ENCODE measurements at places on chromosomes 3 and 15.
A peak's percentile ranks its signal among the peaks of the same experiment; 100 is the strongest.

DNA sequence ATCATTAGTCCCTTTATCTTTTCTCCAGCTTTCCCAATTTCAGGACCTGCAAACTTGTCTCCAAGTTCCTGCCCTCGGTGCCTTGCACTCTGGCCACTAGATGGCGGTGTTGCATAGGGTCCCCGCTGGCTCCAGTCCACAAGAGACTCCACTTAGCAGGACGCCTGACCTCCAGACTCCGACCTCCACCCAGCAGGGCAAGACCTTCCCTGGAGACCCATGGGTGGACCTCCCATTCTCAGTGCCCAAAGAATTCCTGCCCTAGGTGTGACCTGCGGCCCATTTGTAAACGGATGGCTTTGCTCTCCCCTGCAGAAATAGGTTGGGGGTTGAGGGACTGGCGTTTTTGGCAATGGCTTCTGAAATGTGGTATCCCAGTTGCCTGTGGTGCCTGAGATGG is 82.6 kb downstream of the LSM3 start:
- DNase-seq: peak; percentile 68

DNA sequence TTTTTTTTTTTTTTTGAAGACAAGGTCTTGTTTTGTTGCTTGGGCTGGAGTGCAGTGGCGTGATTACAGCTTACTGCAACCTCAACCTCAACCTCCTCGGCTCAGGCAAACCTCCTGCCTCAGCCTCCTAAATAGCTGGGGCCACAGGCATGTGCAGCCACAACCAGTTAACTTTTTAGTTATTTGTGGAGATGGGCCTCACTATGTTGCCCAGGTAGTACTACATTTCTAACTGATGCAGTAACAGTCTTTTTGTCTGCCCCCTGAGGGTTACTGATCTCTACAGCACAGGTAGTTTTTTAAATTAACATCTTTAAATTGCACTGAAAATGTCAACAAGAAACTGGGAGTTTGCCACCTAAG is 3.4 kb upstream of the LMLN start:
- no peak for DNase-seq

DNA sequence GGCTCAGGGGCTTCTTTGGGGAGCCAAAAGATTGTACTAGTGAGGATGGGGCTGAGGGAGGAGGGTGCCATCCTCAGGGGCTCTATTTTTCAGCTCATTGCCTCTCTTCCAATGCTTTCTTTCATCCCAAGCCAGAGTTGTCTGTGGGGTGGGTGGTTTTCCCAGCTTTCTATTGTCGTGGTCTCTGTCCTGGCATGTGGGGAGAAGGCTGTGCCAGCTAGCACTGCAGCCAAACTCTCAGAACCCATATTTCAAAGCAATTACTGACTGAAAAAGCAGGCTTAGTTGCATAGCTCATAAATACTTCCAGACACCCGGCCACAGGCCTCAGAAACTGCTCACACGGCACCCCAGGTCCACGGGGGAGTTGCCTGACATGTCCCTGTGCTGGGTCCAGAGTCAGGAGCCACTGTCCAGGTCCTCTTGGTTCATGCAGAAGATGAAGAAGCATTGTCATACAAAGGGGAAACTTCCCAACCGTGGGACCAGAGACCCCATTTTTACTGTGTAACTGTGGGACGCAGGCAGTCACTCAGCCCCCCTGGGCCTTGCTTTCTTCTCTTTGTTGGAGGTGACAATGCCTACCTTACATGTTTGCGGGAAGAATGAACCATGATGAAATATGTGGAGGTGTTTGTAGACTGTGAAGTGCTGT is 27.6 kb downstream of the FGD5 start:
- DNase-seq: no peak

DNA sequence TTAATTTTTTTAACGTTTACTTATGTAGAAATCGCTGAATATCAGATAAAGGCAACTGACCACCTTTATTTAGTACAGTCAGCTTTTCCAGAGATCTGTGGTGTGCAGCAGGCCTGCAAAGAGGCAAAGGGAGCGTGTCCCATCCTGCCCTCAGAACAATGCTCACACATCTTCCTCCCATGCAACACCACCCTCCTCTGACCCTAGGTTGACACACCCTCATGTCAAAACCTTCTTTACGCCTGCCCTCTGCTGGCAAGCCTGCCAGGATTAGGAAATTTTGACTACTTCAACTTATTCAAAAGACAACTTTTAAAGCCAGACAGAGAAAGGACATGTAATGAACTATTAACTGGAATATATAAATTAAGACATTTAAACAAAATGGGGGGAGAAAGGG is 513.7 kb downstream of the FOXP1 start:
- DNase-seq: peak; percentile 38

DNA sequence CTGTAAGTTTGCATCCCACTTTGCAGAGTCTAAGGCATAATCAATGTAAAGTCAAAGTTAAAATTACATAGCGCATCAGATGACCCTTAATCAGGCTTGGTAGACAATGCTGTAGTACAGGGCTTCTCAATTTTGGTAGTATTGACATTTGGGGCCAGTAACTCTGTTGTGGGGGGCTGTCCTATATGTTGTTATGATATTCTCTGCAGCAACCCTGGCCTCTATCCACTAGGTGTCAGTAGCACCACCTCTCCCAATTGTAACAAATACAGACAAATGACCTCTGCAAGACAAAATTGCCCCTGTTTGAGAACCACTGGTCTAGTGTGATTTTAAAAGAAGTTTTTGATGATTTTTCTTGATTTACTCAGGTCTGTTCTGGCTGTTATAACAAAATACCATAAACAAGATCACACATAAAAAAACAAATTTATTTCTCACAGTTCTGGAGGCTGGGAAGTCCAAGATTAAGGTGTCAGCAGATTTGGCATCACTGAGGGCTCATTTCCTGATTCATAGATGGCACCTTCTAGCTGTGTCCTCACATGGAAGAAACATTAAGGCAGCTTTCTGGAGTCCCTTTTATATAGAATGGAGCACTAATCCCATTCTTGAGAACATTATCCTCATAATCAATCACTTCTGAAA is 37.6 kb upstream of the SLC9A9 start:
- no peak for DNase-seq

DNA sequence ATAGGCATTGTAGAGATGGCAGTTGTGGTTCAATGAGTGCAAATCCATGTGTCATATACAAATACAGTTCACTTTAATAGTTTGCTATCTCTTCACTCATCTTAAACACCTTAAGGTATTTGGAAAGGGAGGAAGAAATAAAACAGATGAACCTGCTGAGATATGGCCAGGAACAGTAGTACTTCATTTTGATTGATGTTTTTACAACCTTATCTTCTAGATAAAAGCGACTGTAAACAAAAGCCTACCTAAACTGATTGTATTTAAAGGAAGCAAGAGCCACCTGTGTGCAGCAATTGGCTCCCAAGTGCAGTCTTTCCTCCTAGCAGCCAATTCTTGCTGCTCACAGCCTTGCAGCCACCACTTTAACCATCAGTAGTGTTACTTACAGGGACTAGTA is 217.7 kb downstream of the CDIN1 start:
- no peak for DNase-seq

DNA sequence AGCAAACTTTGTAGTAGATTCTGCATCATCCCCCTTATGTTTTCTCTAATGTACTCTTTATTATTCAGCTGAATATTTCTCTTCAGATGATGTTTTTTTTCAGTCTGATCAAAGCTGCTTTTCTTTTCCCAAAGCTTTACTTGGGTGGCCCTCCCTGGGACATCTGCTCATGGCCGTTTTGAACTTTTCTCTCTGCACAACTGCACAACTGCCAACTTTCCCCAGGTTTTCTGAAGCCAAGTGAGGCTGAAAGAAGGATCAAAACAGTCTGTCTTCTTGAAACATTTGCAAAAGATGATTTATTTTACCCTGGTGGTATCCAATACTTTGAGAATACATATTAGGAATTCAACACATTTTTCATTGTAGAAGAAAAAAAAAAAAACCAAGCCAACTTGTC is 43.0 kb downstream of the GASK1A start:
- no peak for DNase-seq

DNA sequence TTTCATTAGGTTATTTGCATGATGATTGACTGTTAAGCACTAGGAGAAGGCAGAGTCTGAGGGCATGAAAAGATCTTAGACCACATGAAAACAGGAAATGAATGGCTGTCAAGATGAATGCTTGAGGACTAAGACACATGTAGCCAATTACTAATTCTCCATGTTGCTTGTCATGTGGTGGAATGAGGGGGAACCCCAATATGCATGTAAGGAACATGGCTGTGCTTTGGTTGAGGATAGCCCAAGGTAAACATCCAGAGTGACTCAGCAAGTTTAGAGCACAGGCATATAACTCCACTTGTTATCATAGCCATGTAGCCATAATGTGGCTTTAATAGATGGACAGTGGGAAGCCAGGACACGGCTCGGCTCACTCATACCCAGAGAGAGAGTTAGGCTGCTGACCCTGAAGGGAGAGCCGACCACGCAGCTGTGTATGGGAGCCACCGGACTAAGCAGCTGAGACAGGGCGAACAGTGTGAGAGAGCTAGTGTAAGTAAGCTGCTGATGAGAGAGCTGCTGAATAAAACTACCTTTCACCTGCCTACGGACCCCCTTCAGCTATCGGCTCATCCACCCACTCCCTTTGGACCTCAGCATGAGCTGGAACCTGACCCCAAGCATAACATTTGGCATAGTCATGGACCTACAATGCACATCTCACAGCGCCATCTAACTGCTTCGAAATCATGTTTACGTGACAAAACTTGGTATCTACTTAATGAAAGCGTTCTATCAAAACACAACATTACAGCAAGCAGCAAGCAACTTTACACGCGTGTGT is 37.6 kb downstream of the ANO10 start:
- DNase-seq: no peak

- DNase-seq: no peak
These were observed 23.6 kb downstream of the CRTC3 start for GRCh38 chr15:90553248-90553745.

DNA sequence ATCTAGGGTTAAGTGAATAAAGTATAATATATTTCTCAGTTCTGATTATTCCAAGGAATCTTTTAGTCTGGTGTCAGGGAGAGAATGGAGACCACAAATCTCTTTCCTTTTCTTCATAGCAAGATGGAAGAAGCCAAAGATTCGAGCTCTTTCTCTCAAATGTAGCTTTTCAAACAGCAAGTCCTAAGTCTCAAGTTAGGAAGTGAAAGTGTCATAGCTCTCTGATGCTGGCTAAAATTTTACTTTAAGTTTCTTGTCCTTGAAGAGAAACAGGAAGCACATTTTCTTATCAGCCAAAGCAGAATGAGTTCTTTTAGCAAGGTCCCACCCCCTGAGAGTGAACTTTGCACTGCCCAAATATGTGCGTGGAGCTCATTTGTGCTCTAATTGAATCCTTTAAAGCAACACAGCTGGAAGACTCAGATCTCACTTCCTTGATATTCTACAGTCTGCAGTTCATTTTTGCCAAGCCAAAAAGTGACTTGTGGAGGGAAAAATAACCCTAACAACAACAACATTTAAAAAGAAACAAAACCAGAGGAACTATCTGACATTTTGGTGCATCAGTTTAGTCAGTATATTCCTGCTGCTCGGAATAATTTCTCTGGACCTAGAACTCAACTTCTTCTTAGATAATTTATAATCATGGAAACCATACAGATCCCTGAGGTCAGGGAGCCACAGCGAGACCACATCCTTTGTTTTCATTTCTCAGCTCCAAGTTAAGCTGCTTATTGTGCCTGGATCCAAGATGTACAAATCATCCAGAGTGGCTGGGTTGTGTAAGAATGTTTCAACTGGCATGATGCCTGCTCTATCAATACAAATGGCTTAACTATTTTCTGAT is 238.7 kb upstream of the P2RY1 start:
- no peak for DNase-seq

- DNase-seq: no peak
These were observed 198.5 kb upstream of the MRPL3 start for GRCh38 chr3:131701153-131701770.

DNA sequence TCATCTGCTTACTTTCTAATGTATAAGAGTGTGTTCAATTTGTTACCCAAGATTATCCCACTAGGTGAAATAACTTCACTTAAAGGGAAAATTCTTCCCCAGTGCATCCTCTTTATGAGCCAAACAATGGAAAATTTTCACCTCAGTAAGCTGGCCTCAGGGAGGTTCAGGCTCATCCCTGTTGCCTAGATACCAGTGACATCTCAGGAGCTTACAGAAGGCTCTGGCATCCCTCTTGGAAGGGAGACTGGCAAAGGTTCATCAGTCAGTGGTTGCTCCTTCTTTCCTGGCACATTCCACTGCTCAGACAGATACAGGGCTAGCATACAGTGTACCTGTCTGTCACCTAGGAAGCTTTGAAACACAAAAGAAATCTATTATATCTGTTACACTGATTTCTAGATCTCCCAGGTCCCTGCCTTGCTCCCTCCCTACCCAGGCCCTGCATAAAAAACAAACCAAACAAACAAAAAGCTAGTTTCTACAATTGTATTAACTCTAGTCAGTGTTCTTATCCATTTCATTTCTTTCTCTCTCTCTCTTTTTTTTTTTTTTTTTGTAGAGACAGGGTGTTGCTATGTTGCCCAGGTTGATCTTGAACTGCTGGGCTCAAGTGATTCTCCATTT is 1.7 kb downstream of the IP6K2 start:
- no peak for DNase-seq

GRCh38 chr3:184472723-184473428 is 88.7 kb upstream of the EPHB3 start:
- no peak for DNase-seq

GRCh38 chr3:156353563-156353962 is 201.4 kb downstream of the SSR3 start:
- no peak for DNase-seq

DNA sequence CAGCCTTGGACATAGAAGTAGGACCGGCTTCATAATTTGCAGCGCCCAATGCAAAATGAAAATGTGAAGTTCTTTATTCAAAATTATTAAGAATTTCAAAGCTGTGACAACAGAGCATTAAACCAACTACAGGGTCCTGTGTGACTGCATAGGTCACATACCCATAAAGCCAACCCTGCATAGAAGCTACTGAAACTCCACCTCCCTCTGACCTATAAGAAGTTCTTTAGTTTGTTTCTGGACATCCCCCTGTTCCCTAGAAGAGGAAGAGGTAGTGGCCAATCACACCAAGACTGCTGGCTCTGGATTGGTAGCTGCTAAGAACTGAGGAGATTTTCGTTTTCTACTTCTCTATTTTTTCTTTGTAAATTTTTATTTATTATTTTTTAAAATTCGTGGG is 9.0 kb upstream of the SELENOT start:
- DNase-seq: no peak

DNA sequence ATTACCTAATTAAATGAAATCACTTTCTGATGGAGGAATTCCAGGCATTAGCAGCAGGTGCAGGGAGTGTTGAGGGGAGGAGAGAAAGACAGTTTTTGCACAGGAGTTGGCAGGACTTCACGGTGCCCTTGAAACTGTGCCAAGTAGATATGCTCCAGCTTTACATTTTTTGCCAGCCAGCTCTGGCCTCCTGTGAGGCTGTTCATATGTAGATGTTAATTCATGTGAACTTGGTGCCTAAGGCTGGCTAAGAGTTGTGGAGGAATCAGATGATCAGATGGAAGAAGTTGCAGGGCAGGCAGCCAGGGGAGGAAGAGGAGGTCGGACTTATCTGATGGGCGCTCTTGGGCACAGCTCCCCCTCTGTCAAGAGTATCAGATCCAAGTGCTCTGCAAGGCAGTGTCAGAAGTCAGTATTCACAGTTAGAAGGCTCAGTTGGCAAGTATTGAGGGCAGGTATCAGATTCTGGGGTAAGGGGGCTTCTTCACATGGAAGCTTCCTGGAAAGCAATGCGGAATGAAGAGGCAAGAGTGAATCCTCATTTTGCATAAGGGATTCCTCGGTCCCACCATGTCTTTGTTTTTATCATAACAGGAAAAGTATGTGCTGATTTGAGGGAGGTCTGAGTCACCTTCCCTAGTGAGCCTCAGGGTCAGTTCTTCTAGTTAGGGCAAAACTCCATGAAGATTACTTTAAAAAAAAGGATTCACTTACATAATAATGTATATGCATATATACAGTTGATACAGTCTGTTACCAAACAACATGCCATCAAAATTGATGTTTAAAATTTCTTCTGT is 172.6 kb upstream of the UMPS start:
- no peak for DNase-seq

Measured in activated naive CD4-positive, alpha-beta T cell (primary cell).